ENCODE measurements at places on chromosomes 2 and 18. TPM values are rescaled to one million over a fixed set of nuclear protein-coding genes. Genes with fewer than 3 reads are reported as not detected.

MOCOS gene
- polyA plus RNA-seq, result 3.6 TPM

VWC2L gene
- not detected for polyA plus RNA-seq

- no peak for DNase-seq
These were observed 18.2 kb upstream of the MBOAT2 start for GRCh38 chr2:9021563-9022211.

- no peak for DNase-seq
These were observed 8.6 kb downstream of the RBMS1 start for GRCh38 chr2:160484859-160485520.

SLC9A4 gene
- polyA plus RNA-seq, result 0.04 TPM

GRCh38 chr2:64966017-64966416 lies 23.2 kb upstream of the SLC1A4 start:
- DNase-seq, result no peak

- DNase-seq, result peak; percentile 71
These were observed 233.5 kb upstream of the ATP5MC3 start for GRCh38 chr2:175414882-175415487.

PTCD3 gene
- 16.6 TPM for polyA plus RNA-seq

CXCR1 gene
- polyA plus RNA-seq, result 0.07 TPM

DNA sequence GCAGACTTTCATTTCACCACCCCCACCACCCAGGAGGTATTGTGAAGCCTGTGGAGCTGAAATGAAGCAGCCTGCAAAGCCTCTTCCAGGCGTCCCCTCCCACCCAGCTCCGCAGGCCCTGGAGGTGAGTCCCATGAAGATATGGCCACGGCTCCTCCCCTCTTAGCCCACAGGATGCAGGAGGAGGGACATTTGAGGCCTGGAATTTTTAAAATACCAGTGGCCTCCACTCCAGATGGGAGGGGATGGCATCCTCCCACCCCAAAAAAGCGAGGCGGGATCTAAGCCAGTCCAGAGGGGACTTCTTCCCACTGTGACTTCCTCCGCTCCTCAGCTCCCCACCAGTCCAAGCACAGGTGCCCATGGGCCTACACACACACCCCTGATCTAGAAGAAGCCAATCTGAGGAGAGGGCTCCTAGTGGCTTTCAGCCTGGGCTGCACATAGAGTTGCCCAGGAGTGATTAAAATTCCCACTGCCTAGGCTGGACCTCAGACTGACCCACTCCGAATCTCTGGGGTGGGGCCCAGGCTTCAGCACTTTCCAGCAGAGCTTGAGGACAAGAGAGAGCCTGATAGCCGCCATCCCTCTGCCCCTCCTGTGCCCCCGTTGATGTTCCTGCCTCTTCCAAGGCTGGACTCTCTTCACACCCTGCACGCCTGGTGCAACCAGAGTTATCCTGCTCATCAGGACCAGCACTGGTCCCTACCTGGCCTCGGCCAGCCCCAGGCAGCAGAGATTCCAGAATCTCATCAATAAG lies 206.9 kb downstream of the TNS1 start:
- peak; percentile 67 for DNase-seq

DNA sequence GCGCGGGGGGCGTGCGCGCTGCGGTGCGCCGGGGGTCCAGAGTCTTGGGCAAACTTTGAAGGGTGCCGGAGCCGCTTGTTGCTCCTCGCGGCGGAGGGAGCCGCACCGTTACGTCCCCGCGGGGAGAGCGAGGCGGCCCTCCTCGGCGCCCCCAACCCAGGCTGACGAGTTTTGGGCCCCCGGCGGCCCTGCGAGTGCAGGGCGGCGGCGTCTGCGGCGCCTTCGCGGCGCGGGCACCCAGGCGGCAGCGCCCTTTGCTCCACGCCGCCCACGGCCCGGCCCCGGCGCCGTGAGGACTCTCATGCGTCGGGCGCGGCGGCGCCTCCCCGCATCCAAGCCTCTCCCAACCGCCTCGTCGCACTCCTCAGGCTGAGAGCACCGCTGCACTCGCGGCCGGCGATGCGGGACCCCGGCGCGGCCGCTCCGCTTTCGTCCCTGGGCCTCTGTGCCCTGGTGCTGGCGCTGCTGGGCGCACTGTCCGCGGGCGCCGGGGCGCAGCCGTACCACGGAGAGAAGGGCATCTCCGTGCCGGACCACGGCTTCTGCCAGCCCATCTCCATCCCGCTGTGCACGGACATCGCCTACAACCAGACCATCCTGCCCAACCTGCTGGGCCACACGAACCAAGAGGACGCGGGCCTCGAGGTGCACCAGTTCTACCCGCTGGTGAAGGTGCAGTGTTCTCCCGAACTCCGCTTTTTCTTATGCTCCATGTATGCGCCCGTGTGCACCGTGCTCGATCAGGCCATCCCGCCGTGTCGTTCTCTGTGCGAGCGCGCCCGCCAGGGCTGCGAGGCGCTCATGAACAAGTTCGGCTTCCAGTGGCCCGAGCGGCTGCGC lies 814 bp downstream of the FZD7 start:
- peak; percentile 69 for DNase-seq

FBXO15 gene
- polyA plus RNA-seq, result not detected

DNA sequence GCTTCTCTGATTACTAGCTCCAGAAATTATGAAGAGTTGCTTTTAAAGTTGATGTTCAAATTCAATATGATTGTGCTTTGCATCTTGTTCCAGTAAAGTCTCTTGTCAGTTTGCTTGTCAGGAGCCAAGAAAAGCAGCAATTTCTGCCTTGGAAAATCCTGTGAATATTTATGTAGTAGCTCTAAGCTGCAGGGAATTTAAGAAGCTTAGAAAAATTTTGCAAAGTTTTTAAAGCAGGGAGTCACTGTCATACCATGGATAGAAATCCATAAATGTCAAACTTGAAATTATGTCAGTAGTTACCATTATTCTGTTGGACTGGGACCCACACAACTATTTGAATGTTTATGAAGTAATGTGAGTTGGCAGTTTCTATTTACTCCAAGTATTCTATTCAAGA lies 169.3 kb downstream of the TMEM200C start:
- no peak for DNase-seq

GALNT14 gene
- not detected for polyA plus RNA-seq

- DNase-seq, result no peak
These were observed 7.6 kb upstream of the MSTN start for GRCh38 chr2:190069936-190070696.

DYNAP gene
- polyA plus RNA-seq, result not detected

DNA sequence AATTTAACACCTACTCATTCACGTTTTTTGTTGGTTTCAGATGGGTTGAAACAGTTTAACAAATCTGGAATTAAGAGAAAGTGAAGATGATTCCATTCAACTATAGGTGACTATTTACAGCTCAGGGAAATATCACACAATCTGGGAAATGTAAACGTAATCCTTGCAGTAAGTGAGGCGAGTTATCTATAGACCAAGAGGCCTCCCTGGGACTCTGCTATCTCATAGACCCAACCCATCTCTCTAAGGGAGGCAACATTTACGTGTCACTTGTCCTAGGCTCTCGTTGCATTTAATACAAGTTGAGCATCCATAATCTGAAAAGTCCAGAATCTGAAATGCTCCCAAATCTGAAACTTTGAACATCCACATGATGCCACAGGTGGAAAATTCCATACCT lies 2.0 kb upstream of the MOB4 start:
- DNase-seq, result no peak

DNA sequence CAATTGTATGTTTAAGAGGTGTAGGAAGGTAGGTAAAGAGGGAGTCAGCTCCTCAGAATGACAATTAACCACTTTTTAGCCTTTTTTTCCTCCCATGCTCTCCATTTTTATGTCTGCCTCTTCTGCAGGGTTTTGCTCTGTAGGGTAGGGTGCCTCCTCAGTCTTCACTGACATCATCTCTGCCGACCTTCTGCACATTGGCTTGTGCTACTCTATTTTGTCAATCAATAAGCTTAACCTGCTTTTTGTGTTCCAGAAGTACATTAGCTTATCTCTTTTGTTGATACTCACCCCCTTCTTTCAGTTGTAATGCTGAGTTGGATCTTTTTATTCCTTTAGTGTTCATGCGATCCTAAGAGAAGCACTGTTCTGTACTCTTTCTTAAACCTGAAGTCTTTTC lies 323.2 kb downstream of the RDH14 start:
- no peak for DNase-seq

LCT gene
- not detected for polyA plus RNA-seq

DNA sequence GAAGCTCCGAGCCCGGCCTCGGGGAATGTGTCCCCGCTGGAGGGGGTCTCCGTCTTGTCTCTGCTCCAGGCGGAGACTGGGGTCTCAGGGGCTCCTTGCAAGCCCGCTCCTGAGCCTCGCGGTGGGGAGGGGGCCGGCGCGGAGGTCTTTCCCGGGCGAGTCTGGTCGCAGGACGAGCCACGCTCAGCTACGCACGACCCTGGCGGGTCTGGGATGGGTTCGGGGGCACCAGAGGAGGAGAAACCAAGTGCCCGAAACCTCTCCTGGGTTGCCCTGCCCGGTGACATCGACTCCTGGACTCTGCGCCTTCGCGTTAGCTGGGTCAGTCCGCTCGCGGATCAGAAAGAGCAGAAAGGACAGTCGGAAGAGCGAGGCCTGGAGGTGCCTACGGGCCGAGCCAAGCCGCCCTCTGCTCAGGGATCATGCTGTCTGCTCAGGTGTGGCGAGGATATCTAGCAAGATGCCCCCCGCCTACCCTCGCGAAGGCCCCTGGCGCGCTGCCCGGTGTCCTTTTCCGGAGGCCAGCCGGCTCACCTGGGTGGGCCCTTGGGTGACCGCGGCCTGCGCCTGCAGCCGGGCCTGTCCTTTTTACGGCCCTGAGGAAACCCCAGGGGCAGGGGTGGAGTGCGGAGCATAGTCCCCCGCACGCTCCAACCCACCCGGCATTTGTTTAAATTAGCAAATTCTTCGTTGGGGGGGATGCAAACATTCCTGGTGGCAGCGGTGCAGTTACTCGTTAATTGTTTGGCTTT lies 58.7 kb downstream of the SNORC start:
- DNase-seq, result no peak

- no peak for DNase-seq
These were observed 191.0 kb downstream of the GRB14 start for GRCh38 chr2:164430166-164430783.

DNA sequence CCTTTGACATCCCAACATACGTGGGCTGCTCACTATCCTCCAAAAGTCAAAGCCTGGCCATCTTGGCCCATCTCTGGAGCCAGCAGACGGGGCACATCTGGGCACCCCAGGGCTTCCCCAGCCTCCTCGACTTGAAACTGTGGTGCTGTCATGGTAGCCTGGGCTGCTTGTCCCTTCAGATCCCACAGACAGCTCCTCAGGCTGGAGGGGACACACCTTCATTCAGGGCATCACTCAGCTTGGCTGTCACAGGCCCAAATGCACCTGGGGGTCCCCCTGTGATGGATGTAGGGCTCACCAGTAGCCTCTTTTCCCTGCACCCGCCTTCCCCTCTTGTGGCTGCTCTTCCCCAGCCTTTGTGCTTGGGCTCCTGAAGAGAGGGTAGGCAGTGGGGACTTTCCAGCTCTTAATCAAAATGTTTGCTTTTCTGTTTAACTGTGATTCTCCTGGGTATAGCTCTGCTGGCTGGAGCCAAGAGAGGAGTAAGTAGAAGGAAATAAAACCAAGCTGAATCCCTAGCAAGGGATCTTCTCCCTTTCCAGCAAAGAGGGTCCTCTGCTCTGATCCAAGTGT lies 92.3 kb downstream of the GYPC start:
- DNase-seq, result no peak

GRCh38 chr2:218020966-218021535 lies 18.3 kb upstream of the TNS1 start:
- peak; percentile 37 for DNase-seq

DNA sequence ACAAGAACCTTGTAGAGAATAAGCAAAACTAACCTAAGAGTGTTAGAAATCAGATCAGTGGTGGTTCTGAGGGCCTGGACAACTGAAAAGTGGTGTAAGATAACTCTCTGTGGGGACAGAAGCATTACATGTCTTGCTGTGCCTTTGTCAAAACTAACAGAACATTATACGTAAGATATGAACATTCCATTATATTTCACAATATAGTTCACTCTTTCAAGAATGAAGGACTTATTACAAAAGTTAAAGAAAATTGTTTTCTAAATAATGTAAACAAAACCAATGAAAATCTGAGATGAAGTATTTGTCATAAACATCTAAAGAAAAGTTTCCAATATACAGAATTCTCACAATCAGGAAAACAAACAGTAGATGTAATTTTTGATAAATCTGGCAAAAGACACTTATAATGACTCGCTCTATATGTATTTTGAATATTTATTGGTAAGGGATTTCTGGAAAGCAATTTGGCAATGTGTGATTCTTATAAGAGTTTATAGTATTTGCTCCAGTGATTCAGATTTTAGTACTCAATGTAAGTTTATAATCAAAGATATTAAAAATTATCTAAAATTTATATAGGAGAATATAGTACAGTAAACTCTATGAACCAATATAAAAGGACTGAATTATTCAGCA lies 258.4 kb downstream of the CD226 start:
- no peak for DNase-seq

UNC50 gene
- polyA plus RNA-seq, result 19.8 TPM

GRCh38 chr18:8319798-8320489 lies 289.3 kb upstream of the RAB12 start:
- no peak for DNase-seq

GRP gene
- 0.93 TPM for polyA plus RNA-seq

DNA sequence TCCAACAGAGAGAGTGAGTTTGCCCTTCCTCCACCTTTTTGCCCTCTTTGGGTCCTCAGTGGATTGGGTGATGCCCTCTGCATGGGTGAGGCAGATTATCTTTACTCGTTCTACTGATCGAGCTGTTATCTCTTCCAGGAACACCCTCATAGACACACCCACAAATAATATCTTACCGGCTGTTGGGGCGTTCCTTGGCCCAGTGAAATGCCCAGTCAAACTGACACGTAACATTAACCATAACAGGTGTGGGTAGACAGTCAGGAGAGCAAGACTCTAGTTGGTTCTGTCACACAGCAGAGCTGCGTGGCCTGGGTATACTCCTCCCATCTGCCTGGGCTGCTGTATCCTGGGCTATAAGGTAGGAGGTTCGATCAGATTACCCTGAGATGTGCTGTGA lies 144.1 kb downstream of the AGAP1 start:
- no peak for DNase-seq

COLEC11 gene
- polyA plus RNA-seq, result 3.0 TPM

PMAIP1 gene
- 6.9 TPM for polyA plus RNA-seq

BMP10 gene
- polyA plus RNA-seq, result not detected

GRCh38 chr2:23460228-23460627 lies 75.2 kb downstream of the KLHL29 start:
- no peak for DNase-seq

CPO gene
- polyA plus RNA-seq, result not detected

FOXI3 gene
- not detected for polyA plus RNA-seq

Measured in sigmoid colon (tissue), 7 donors.